Stimulated activated CD8-positive, alpha-beta memory T cell treated with anti-CD3 and anti-CD28 coated beads, Interleukin-7, amount 100 ng/mL, for 1 hour (primary cell): ENCODE measurements at places on chromosomes 6 and 20.

DNA sequence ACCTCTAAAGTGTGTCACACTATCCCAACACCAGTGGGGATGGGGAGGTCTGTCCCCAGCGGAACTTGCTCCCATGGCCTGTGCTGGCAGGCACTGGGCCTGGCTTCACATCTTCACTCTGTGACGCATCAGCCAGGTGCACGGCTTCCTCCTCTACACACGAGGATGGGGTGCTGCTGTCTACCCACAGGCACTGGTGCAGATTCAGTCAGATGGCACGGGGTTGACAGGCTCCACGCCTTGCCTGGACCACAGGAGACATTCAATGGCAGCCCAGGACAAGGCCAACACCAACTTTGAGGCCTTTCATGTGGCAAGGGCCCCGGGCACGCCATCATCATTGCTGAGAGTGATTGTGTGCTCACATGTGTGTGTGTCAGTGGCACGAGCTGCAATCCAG, 92.4 kb downstream of the TMEM242 start:
- no peak for DNase-seq

DNA sequence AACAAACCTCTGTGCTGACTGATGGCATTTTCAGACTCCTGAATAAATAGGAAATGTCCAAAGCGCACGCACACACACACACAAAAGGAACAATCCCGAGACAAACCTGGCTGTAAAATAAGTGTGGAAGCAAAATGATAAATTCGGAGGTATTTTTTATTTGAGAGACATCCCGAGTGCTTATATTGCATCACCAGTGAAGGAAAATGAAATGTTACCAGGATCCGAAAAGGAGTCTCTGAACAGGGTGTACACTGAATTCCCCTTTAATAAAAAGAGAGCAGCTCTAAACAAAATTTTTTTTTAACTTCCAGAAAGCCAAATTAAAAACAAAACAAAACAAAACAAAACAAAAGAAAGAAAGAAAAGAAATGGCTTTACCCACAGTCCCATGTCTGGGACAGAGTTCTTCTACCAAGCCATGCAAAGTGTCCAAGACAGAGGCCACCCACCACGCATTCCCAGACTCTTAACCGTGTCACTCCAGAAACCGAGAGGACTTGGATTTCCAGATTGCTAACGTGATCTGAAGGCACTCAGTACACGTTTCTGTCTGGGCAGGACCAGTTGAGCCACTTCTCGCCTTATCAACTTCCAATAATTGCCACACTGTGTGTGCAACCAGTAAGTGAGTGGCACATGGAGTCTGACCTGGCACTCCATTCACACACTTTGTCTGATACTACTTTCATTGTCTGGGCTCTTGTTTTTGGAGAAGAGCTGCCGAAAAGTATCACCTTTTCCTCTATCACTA, 817 bp downstream of the ME1 start:
- DNase-seq = no peak

DNA sequence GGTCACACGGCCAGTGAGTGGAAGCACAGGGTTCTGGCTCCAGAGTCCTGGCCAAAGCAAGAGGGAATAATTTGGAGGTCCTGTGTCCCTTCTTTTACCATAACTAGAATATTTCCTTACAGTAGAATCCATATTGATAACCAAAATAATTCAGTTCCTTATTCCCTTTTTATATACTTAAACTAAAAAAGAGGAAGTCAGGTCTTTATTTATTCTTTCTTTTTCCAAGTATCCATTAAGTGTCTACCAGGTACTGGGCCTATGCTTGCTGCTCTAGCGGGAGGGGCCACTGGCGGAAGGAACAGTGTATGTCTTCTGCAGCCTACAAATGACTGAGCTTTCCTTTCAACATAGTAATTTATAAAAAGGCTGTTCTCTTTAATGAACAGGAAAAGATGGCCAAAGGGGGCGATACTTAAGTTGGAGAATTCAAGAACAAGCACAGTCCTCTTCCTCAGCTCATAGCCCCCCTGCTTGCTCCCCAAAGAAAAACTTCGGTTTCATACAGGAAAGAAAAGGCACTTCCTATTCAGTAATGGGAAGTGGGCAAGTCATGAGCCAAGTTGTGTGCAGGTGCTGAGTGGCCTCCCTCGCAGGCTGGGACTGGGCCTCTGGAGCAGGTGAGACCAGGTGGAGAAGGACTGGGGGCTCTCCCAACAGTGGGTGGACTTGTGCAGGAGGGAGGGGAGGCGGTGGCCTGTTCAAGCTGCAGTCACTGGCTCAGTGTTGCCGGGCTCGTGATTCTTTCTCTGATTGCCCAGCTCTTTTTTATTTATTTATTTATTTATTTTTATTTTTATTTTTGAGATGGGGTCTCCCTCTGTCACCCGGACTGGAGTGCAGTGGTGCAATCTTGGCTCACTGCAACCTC, 110.9 kb downstream of the ARMC2 start:
- no peak for DNase-seq

GRCh38 chr6:89853068-89853467, 23.4 kb downstream of the CASP8AP2 start:
- DNase-seq = no peak

GRCh38 chr6:163243692-163244589, 170.6 kb upstream of the QKI start:
- no peak for DNase-seq

- DNase-seq = no peak
Observed at GRCh38 chr20:36521526-36521925, 19.8 kb upstream of the MYL9 start.

DNA sequence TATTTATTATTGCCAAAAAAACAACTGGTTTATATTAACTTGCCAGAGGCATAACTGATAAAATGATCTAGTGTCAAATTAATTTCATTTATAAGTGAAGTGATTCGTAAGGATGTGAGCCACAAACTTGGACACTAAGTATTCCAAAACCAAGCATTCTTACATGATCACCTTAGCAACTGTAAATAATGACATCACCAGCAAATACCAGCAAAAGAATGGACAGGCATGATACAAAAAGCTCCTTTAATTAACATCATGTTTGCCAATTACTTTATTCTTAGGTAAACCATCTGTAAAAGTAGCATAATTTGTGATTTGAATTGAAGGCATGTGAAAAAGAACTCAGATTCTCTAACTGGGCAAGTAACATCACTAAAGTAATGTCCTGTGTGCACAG, 17.2 kb upstream of the FNDC1 start:
- DNase-seq = no peak

DNA sequence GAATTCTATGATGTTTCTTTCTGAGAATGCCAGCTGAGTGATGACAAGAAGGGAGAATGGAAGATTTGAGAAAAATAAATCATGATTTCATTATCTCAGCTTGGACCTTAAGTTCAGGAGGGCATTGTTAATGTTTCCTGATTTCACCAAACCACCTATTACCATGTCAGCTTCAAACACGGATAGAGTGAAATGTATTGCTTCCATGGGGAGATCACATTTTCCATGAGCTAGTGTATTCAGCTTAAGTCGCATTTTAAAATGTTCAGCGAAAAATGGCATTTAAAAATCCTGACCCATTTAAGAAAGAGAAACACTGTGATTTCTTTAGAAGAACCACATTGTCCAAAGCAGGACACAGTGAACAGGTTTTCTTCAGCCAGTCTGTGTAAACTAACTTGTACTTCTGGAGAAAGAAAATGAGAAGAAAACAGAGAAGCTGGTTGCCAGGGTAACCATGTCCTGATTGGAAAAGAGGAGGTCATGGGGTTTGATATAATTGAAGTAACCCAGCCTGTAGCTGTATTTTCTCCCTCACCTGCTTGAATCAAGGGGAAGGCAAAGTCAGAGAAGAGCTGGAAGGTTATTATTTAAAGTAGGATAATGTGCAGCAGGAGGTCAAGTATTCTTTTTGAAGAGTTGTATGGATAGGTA, 684.1 kb upstream of the NRSN1 start:
- no peak for DNase-seq

DNA sequence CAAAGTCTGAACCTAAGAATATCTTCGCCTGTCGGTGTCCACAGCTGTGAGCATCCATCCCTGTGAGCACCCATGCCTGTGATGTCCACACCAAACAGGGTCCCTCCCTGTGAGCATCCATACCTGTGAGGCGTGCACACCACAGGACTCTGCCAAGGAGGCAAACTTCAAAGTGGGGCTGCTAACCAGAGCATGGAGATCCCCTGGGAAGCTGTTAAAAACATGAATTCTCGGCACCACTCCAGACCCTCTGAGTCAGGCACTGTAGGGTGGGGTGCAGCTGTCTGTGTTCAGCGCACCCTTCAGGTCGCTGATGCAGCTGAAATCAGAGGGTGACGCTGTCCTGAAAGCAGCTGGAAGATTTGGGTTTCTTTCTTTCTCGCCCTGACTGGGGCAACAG, 85.4 kb upstream of the NXT1 start:
- DNase-seq = no peak

DNA sequence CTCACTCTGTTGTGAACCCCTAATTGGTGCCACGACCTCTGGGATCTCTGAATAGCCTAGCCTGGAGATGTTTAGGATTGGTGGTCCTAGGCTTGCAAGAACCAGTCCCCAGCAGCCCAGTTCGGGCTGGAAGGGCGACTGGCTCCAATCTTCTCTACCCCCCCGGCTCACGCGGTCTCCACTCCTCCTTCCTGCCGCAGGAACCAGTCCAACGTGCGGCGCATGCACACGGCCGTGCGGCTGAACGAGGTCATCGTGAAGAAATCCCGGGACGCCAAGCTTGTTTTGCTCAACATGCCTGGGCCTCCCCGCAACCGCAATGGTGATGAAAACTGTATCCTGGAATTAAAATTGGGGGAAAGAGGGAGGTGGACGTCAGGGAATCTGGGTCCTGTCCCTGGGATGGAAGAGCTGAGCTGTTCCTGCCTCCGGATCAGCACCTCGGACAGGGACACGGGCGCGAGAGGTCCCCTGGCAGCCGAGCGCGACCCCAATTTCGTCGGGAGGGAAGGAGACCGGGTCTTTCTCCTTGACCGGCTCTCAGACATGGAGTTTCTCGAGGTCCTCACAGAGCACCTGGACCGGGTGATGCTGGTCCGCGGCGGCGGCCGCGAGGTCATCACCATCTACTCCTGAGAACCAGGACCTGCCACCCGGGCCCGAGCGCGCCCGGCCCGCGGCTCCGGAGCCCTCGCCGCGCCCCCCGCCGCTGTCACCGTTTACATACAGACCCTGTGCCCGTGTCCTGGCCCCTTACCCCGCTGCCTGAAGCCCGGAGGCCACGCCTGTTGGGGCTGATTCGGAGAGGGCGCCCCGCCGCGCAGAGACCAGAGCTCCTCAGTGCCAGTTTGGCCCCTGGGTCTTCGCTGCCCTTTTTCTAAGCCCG, 28.2 kb downstream of the SLC12A5 start:
- DNase-seq = no peak

DNA sequence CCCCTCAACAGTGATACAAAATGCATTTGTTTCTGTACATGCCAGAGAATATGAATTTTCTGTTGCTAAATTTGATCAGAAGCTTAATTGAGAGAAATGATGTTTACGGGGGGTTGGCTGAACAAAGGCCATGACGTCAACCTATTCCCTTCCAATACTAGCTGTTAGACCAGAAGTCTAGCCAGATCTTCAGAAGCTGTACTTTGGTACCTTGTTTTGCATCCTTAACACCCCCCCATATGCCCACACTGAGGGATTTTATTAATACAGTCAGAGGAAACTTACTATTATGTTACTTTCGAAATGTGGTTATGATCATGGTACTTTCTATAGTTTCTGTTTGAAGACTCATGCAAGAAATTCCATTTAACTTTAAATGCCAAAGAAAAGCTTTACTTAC, 3.1 kb downstream of the NCOA7 start:
- no peak for DNase-seq

- DNase-seq = no peak
Observed at GRCh38 chr6:87136963-87137362, 18.4 kb upstream of the ZNF292 start.

GRCh38 chr6:43915986-43916923, 146.2 kb downstream of the VEGFA start:
- no peak for DNase-seq

DNA sequence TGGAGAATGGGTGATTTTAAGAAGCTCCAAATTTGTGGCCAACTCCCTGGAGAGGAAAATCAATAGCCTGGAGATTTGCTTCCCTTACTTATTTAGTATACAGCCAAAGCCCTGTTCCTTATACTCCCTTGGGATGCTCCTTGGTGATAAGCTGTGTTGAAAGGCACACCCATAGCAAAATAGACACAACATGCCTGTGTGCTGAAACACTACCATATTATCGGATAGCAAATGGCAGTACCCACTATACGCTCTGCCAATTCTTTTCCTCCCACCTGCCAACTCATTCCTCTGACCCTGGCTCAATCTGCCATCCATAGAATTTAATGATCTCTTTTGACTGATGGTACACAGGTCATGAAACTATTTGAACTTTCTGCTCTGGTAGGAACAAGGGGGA, 98.2 kb downstream of the CLIC5 start:
- DNase-seq = no peak

DNA sequence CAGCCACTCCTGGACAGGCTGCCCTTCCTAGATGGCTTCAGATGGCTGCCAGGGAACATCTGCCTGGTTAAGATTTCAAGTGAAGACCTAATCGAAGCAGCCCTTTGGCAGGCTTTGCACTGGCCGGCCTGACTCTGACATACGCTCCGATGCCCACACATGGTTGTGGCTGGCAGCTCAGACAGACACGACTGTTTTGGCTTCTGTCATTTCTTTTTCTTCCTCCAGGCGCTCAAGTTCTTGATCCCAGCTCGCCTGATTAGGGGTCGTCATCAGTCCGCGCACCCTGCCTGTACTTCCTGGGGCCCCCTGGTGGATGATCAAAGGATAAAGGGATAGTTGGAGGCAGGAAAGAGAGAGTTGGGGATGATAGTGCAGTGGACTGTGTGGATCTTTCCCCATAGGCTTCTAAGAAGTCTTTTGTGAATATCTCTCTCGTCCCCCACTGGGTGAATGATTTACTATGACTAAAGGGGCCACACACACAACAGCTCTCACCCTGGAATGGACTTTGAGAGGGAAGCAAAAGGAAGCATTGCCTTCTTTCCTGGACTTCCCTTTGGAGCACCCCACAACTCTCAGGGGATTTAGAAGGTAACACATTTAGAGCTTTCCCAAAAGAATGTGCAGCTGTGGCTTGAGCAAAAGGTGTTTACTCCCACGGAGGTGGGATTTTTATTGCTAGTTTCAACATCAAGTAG, 21.4 kb upstream of the TRAM2 start:
- no peak for DNase-seq
